Stimulated activated naive CD8-positive, alpha-beta T cell treated with anti-CD3 and anti-CD28 coated beads, Interleukin-15, Interleukin-2, amounts not matched to agents 100 U/mL and 50 U/mL, for 24 hours (primary cell): ENCODE measurements at places on chromosomes 12 and 14.

DNA sequence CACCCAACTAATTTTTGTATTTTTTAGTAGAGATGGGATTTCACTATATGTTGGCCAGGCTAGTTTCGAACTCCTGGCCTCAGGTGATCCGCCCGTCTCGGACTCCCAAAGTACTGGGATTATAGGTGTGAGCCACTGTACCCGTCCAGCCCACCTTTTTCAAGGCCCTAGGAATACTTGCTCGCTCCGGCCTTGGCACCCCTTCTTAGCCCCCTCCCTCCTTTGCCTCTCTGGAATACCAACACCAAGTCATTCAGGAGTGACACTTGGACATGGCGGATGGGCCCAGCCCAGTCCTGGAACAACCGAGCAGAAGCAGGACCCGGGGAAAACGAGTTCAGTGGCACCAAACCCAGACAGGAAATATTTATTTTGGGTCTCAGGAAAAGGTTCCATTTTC is 29.1 kb downstream of the PLEKHG3 start:
- no peak for DNase-seq

GRCh38 chr12:110600254-110600653 is 13.7 kb upstream of the TCTN1 start:
- no peak for DNase-seq

GRCh38 chr12:73221836-73222235 is 949.7 kb downstream of the TRHDE start:
- no peak for DNase-seq

DNA sequence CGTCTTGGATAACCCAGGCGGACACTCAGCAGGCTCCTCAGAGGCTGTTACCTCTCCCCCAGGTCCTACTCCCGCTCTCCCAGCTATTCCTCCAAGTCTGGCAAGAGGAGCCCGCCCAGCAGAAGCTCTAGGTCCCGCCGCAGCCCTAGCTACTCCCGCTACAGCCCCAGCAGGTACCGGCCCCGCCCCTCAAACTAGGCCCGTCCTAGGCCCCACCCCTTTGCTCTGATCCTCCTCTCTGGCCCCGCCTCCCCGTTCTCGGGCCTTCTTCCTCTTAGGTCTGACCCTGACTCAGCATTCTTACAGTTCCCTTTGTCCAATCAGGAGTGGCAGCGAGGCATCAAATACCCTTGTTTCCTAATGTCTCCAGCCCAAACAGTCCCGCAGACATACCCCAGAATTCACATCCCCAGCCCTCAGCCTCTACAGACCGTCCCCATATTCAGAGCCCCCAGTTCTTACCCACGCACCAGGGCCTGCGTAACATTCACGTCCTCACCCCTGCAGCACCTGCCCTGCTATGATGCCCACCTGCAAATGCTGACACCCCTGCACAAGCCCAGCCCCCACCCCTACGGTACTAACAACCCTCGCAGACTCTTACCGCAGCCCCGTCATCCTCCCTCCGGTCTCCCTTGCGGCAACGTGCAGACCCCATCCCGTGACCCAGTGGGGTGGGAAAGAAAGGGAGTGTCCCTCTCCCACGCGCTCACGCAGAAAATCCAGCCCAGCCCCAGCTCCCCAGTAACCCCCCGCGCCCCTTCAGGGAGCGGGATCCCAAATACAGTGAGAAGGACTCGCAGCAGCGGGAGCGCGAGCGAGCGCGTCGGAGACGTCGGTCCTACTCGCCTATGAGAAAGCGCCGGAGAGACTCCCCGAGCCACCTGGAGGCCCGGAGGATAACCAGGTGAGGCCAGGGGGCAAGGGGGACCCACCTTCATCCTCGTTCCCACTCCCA is 25.0 kb upstream of the HSPB8 start:
- peak; percentile 10 for DNase-seq

GRCh38 chr14:53979747-53980642 is 23.4 kb upstream of the BMP4 start:
- DNase-seq: no peak

- DNase-seq: no peak
Observed at GRCh38 chr12:31922341-31923062, 36.7 kb upstream of the RESF1 start.

- DNase-seq: no peak
Observed at GRCh38 chr14:101858791-101859537, 97.5 kb downstream of the PPP2R5C start.

- DNase-seq: no peak
Observed at GRCh38 chr12:130253866-130254265, 83.8 kb upstream of the PIWIL1 start.

GRCh38 chr14:67418401-67419191 is 6.6 kb upstream of the PLEK2 start:
- no peak for DNase-seq
